Activated naive CD4-positive, alpha-beta T cell treated with anti-CD3 and anti-CD28 coated beads, Interleukin-2, amount 50 U/mL, for 16 hours (primary cell): ENCODE measurements at places on chromosomes 1 and 21.

- DNase-seq, result no peak
Observed at GRCh38 chr1:31214316-31215064, 25.2 kb downstream of the NKAIN1 start.

DNA sequence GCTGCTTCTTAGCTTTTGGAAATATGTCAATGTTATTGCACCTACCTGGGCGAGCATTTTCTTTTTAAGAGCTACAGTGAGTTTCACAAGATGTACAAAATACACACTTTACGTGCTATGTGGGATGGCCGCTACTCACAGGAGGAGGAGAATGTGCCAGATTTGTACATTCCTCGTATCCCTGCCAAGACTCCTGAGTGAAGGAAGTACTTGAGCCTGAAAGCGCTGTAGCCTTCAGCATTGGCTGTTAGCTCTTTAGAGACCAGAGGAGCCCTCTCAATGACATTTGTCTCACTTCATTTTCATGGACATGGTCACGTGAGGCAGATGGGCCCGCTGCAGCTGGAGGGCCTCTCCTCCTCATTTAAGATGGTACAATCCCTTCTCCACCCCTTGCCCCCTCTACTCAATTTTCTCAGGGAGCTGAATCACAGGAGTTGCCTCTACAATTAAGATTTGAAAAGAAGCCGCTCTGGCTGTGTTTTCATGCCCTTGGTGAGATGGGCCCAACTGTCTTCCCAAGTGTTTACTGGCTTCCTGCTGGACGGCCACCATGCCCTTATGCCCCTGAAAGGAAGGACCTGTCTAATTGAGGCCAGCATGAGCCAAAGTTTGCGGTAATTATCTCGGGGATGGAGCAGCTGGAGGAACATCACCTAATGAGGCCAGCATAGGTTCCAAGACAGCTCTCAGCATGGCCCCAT is 442.6 kb downstream of the PRDM2 start:
- no peak for DNase-seq

GRCh38 chr1:30248373-30248772 is 475.0 kb downstream of the MATN1 start:
- no peak for DNase-seq

DNA sequence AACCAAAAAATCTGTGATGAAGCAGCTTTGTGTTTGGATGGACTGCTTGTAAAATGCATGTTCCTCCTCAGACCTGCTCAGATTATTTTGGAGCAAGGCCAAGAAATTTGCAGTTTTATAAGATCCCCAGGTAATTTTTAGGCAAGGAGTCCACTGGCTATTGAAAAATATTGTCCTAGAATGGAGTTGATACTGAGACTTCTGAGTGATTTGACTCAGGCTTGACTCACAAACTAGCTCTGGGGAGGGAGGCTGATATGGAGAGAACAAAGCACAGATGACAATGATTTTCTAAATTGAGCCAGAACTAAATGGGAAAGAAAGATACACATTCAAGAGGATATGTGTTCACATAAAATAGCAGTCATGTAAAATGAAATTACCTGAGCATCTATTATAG is 36.7 kb downstream of the AGL start:
- DNase-seq, result no peak

GRCh38 chr1:93573940-93574469 is 107.6 kb downstream of the BCAR3 start:
- DNase-seq, result no peak

DNA sequence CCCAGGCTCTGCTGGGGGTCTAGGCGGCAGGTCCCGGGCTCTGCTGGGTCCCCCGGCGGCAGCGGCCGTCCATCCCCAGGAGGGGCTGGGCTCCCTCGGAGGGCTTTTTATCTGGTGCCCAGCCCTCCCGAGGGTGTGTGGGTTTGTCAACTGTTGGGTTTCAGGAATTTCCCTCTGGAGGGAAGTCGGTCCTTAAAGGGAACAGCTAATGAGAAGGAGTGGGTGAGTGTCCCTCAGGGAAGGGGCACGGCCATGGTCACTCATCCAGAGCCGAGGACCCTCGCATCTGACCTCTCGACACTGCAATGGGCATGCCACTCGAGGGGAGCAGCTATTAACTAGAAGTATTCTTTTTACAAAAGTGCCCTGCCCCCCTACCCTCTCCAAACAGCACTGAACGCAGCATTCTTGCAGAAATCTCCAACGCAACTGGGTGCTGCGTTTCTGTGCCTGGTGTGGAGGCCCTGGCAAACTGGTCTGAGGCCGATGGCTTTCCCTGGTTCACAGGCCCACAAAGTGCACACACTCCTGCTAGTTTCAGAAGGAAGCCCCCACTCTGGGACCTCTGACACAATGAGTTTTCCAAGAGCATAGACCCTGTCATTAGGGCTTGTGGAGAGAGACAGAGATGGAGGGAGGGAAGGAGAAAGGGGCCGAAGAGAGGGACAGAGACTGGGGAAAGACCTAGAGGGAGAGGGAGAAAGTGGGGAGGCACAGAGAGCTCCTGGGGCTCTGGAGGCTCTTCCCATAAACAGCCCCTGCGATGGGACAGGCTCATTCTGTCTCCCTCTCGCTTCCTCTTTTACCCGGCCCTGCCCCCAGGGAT is 1.0 kb upstream of the TSPEAR start:
- DNase-seq, result no peak

DNA sequence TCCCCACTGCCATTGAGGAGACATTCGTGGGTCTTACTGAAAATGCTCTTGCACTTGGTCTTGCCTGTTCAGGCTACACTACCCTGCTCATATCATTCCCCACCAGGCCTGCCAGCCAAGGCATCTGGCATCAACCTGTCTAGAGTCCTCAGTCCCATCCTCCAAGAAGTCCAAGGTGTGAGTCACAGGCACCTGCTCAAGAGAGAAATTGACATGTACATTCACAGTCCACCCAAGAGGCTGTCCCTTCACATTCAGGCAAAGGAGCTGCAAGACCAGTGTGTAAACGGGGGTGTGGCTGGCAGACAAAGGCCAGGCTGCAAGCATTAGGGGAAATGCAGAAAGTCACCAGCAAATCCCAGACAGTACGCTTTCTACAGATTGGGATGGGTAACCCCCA is 13.1 kb upstream of the PLA2G2C start:
- DNase-seq, result no peak

DNA sequence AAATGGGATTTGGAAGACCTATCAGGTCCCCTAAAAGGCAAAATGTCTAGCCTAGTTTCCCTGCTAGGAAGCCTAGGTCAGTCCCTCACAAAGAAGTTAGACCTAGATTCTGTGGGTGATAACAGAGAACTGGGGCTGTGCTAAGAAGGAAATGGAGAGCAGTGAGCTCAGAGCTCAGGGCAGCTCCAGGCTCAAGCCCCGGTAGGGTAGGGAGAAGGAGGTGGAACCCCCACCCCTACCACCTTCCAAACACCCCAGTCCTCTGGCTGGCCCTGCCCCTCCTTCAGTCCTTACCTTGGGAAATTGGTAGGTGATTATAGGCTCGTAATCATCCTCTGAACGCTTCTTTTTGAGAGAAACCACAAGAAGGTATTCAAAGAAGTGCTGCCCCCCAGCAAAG is 1.1 kb downstream of the DENND2D start:
- no peak for DNase-seq

- DNase-seq, result no peak
Observed at GRCh38 chr1:3570066-3570986, 41.0 kb downstream of the MEGF6 start.

DNA sequence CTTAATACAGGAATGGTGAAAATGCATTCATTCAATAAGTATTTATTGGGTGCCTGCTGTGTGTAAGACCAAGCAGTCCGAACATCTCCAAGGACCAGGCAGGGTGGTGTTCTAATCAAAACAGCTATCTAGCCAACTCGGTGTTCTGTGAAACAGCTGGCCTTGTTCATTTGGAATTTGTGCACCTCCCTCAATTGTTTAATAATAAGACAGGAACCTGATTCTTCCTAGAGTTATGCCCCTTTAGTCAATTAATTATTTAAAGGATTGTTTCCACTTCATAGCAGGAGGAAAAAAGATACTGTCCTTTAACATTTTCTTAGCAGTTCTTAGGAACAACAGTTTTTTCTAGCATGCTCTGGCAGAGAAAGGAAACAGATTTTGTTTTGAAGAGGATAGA is 30.4 kb downstream of the S100A10 start:
- DNase-seq, result no peak

GRCh38 chr1:163656095-163656759 is 334.5 kb downstream of the NUF2 start:
- no peak for DNase-seq

DNA sequence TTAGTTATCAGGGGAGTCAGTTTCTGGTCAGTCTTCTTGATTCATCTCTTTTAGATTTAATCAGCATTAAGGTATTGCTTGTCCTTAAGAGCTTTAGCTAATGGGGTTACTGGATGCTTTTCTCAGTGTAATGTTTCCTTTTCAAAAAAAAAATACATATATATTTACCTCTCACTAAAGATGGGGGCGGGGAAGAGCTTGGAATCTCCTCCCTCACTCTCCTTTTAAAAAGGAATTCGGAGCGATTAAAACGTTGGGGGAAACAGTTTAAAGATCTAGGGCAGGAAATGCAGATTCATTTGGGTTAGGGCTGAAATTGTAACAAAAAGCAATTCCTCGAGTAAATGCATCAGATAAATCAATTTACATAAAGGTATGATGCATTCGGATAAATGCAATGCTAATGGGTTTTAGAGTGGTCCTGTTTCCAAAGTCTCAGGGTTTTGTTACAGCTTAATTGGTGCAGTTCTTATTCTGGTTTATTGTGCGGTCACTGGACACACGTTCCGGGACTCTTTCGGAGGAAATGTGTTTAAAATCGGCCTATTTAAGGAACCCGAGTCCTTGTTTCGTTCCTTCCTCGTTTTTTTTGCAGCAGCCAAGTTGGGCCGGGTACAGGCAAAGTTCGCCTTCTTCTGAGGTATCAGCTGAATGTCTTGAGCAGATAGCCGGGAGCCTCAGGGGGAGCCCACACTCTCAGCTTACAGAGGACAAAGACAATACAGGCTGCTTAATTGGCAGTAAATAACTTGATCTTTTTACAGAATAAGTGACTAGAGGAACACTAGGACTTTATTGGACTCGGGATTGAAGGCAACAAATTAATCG is 1.6 kb downstream of the LMO4 start:
- no peak for DNase-seq

GRCh38 chr21:44753357-44753756 is 42.0 kb upstream of the TSPEAR start:
- no peak for DNase-seq

DNA sequence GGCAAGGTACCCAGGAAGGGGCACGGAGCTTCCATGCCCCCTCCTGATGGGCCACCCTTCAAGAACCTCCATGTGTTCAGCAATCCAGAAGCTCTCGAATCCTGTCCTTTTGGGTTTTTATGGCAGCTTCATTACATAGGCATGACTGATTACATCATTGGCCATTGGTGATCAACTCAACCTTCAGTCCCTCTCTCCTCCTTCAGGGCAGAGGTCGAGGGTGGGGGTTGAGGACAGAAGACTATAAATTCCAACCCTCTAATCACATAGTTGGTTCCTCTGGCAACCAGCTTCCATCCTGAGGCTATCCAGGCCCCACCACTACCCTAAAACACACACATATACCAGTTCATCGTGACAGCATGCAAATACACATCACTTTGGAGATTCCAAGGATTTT is 135.7 kb downstream of the ZNF281 start:
- no peak for DNase-seq

GRCh38 chr21:14557413-14557812 is 11.3 kb upstream of the SAMSN1 start:
- no peak for DNase-seq

GRCh38 chr1:203287109-203287893 is 18.0 kb upstream of the BTG2 start:
- DNase-seq, result peak; percentile 58

DNA sequence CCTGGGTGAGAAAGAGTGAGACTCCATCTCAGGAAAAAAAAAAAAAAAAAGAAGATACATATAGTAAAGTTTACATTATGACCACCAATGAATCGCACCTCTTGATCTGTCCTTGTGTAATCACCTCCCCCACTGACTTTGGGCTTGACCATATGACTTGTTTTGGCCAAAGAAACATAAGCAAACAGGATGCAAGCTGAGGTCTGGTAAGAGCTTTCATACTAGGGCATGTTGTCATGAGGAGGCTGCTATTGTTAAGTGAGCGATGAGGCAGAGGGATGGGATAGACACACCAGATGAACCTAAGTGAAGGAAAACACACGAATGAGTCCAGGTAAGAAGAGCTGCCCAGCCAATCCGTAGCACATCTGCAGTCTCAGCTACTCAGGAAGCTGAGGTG is 10.7 kb downstream of the ENAH start:
- no peak for DNase-seq

- peak; percentile 71 for DNase-seq
Observed at GRCh38 chr1:181021811-181022434, 747 bp downstream of the STX6 start.

- DNase-seq, result no peak
Observed at GRCh38 chr21:25062061-25062460, 545.2 kb downstream of the MRPL39 start.

DNA sequence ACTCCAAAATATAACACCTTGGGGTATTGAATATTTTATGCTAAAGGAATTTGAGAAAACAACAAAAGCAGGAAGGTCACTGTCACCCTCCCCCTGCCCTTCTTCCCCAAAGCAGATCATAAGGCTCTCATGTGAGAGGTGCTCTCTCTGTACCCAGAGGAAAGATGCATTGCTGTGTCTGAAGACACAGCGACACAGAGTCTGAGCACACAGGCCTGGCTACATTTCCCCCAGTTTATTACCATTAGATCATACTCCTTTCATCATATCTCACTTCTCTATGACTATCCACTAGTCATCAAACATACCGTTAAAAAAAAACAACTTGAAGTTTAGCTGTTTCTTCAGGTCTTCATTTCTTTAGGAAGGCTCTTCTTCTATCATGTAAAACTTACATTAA is 127.1 kb downstream of the PPIAL4G start:
- no peak for DNase-seq

DNA sequence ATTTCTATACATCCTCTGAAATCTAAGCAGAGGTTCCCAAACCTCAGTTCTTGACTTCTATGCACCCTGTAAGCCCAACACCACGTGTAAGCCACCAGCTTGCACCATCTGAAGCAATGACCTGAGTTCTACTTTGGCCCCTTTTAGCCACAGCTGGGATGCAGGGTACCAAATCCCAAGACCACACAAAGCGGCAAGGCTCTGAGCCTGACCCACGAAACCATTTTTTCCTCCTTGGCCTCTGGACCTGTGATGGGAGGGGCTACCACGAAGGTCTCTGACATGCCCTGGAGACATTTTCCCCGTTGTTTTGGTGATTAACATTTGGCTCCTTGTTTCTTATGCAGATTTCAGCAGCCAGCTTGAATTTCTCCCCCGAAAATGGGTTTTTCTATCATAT is 38.8 kb downstream of the STXBP3 start:
- DNase-seq, result no peak

GRCh38 chr1:39102537-39103327 is 76.6 kb downstream of the NDUFS5 start:
- DNase-seq, result peak; percentile 15

- DNase-seq, result no peak
Observed at GRCh38 chr1:37944816-37945215, 2.0 kb downstream of the INPP5B start.

DNA sequence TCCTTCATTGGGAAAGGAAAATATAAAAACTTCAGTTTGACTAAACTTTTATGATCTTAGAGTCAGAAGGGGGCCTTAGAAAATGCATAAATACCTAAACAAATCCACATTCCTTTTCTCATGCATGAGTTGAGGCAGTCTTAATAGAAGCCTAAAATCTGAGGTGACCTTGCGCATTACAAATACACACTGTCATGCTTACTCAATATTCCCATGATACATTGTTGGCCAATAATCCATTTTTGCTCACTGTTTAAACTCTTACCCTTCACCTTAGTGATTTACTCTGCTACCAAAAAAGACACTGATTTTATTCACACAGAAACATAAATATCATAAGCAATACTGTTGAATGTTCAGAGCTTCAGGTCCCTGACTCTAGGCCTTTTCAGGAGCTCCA is 19.1 kb upstream of the TMCO1 start:
- DNase-seq, result no peak
